ENCODE measurements at places on chromosomes 4 and X. TPM values are rescaled to one million over a fixed set of nuclear protein-coding genes. Genes with fewer than 3 reads are reported as not detected.

- DNase-seq = no peak
Measured at GRCh38 chr4:154738426-154738825, 5.4 kb upstream of the LRAT start.

DNA sequence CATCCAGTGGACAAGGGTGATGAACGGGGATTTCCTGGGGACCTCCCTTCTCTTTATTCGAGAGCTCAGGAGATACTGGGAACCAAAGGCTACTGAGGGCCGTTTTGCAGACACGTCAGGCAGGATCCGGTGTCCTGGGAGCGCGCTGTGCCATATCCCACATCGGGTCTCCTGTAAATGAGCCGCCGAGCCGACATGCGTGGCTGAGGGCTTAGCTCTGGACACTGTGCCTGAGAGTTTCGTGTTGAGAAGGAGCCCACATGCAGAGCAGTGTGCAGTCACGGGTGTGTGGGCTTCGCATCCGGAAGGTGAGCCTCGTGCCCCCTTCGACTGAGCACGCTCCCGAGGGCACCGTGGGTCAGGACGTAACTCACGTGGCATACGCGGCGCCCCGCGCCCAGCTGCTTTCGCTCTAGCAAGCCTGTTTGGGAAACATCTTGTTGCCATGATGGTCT, 28.5 kb upstream of the HGFAC start:
- no peak for DNase-seq

DNA sequence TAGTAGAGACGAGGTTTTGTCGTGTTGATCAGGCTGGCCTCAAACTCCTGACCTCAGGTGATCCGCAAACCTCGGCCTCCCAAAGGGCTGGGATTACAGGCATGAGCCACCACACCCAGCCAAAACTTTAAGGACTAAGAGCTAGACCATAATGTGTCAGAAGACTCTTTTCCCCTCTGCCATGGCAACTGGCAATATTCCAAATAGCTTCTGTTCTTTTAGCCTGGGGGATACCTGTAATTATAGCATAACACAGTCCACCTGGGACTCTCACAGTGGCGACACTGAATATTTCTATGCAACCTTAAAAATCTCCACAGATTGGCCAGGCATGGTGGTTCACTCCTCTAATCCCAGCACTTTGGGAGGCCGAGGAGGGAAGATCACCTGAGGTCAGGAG, 45.5 kb upstream of the RBM47 start:
- DNase-seq = no peak

DNA sequence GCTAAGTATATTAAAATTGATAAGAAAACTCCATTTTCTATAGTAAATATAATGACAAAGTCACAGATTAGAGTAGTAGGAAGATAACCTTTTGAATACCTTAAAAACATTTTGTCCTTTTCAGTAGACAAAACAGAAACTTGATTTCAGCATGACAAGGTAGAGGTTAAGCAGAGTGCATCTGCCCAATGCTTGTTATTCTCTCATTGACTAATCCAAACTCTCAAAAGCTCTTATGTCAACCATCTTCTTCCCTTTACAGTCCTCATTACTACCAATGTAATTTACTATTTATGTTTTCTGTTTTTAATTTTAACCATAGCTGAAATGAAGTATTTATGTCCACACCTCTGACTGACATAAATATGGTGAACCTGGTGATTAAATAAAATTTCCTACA, 11.1 kb downstream of the NIPAL1 start:
- no peak for DNase-seq

SEL1L3 gene
- total RNA-seq = 13.7 TPM

Data from activated T-cell treated with anti-CD3 and anti-CD28 coated beads, Interleukin-2, amount 50 U/mL, for 4 hours (primary cell).